Upper lobe of right lung (tissue), 1 donor: ENCODE measurements at places on chromosomes 1 and 21.
A peak's percentile ranks its signal among the peaks of the same experiment; 100 is the strongest.

GRCh38 chr21:43762303-43763128, 13.6 kb downstream of the CSTB start:
- no peak for DNase-seq
- H3K36me3 ChIP-seq, result peaks cover 31% of the 10 kb centered on the region
- H3K4me1 ChIP-seq, result peaks cover 8% of the 10 kb centered on the region
- H3K4me3 ChIP-seq, result no peak overlapping the region
- no peaks in the 10 kb centered on the region for H3K27me3 ChIP-seq

- DNase-seq, result no peak
- no peaks in the 10 kb centered on the region for H3K36me3 ChIP-seq
- no peak overlapping the region for H3K4me3 ChIP-seq
Observed at GRCh38 chr1:98940722-98941079, 64.0 kb downstream of the PLPPR5 start.

- H3K4me1 ChIP-seq, result peaks cover 21% of the 10 kb centered on the region
- H3K27ac ChIP-seq, result peak overlapping the region; percentile 85
- no peaks in the 10 kb centered on the region for H3K36me3 ChIP-seq
- peak overlapping the region; percentile 56 for H3K4me3 ChIP-seq
- peaks cover 4% of the 10 kb centered on the region for H3K27me3 ChIP-seq
- peak; percentile 82 for DNase-seq
Observed at GRCh38 chr1:41382480-41383090, 21.4 kb downstream of the FOXO6 start.

- no peak overlapping the region for H3K27ac ChIP-seq
- DNase-seq, result no peak
- no peaks in the 10 kb centered on the region for H3K27me3 ChIP-seq
- peaks cover 39% of the 10 kb centered on the region for H3K4me1 ChIP-seq
- H3K4me3 ChIP-seq, result no peak overlapping the region
Observed at GRCh38 chr1:232575763-232576040, 54.2 kb downstream of the SIPA1L2 start.

- H3K4me3 ChIP-seq, result no peak overlapping the region
- DNase-seq, result no peak
- H3K36me3 ChIP-seq, result no peaks in the 10 kb centered on the region
- H3K27me3 ChIP-seq, result no peaks in the 10 kb centered on the region
- H3K4me1 ChIP-seq, result peaks cover 27% of the 10 kb centered on the region
Observed at GRCh38 chr1:40699787-40700186, 8.3 kb downstream of the NFYC start.

DNA sequence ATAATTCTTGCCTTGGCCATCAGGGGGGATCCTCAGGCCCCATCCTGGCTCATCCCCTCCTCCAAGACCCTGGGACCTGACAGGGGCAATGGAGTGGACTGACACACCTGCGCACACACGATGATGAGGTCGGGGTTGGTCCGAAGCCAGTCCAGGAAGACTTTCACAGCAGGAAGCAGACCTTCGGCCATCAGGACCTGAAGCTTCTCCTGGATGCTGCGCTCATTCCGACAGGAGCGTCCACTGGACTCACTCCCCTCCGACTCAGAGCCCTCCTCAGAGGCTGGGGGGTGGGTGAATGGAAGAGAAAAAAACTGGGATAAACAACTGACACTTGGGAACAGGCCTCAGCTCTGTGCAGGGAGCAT, 15.4 kb upstream of the PAQR6 start:
- DNase-seq, result no peak
- H3K4me1 ChIP-seq, result no peaks in the 10 kb centered on the region
- H3K4me3 ChIP-seq, result no peak overlapping the region
- H3K27ac ChIP-seq, result no peak overlapping the region

DNA sequence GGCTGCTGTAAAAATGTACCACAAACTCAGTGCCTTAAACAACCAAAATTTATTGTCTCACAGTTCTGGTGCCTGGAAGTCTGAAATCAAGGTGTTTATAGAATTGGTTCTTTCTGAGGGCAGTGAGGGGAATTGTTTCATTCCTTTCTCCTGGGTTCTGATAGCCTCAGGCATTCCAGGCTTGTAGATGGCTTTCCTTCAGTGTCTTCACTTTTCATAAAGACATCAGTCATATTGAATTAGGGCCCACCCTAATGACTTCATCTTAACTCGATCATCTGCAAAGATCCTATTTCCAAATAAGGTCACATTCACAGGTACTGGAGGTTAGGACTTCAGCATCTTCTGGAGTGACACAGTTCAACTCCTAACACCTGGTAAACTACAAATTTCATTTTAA, 15.0 kb downstream of the CDKN2C start:
- H3K27me3 ChIP-seq, result peaks cover 6% of the 10 kb centered on the region
- no peak overlapping the region for H3K27ac ChIP-seq
- no peaks in the 10 kb centered on the region for H3K4me1 ChIP-seq
- H3K4me3 ChIP-seq, result no peak overlapping the region

- H3K27ac ChIP-seq, result no peak overlapping the region
- H3K4me3 ChIP-seq, result no peak overlapping the region
- no peak for DNase-seq
- no peaks in the 10 kb centered on the region for H3K4me1 ChIP-seq
Observed at GRCh38 chr21:44556879-44557278, 1.7 kb downstream of the KRTAP10-3 start.

- no peaks in the 10 kb centered on the region for H3K27me3 ChIP-seq
- DNase-seq, result no peak
- no peak overlapping the region for H3K4me3 ChIP-seq
- no peaks in the 10 kb centered on the region for H3K36me3 ChIP-seq
Observed at GRCh38 chr1:181185461-181185860, 97.0 kb downstream of the IER5 start.

DNA sequence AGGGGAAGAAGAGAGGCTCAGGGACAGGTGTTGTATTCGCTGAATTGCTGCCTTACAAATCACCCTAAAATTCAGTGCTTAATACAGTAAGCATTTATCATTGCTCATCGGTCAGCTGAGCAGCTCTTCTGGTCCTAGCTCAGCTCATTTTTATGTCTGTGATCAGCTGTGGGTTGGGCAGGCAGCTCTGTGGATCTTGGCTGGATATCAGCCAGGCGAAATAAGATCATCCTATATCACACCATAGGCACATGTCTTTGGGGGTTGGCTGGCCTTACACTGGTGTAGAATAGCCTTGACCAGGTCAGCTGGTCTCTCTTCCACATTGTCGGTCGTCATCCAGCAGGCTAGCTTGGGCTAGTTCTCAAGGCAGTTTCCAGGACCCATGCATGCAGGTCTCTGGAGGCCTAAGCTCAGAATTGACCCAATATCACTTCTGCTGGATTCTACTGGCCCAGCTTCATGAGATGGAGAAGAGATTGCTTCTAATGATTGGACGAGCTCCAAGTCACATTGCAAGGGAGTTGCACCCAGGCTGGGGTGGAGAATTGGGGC, 448.6 kb downstream of the KIF26B start:
- H3K4me1 ChIP-seq, result peaks cover 6% of the 10 kb centered on the region
- no peaks in the 10 kb centered on the region for H3K27me3 ChIP-seq
- H3K36me3 ChIP-seq, result no peaks in the 10 kb centered on the region
- H3K27ac ChIP-seq, result no peak overlapping the region

DNA sequence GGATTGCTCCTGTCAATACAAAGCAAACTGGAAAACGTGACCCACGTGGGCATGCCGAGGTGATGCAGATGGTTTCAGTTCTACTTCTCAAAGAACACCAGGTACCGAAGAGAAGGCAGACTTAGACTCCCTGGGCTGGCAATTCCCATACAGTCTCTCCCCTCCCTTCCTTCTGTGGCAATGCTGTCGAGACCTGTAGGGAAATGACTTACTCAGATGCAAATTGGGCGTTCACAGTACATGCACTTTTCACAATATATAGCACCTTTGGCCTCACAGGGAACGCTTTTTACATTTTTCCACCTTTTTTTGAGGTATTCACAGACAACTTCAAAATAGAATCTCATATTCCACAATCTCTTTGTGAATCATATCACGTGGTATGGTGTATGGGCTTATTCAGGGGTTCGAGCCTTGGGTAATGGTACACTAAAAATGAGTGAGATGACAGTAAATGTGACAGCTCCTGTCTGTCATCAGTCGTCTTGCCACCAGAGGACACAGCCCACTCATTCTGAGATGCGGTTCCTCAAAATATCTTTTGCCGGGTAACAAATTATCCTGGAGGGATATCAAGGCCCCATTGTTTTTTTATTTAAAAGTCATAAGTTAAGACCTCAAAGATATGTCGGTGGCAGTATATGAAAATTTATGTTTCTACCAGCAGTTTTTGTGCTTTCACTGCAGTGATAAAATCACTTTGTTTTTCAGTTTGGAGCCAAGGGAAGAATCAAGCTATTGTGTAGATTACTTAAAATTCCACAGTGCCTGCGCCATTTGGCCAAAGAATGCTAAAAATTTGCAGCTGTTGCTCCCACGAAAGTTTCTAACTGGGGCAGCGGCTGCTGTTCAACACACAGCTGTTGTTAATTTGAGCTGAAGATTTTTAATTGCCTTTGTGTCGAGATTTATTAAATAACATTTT, 168.4 kb downstream of the ZZZ3 start:
- H3K36me3 ChIP-seq, result no peaks in the 10 kb centered on the region
- no peak overlapping the region for H3K4me3 ChIP-seq
- H3K27ac ChIP-seq, result peak overlapping the region; percentile 2
- peaks cover 9% of the 10 kb centered on the region for H3K4me1 ChIP-seq
- H3K27me3 ChIP-seq, result no peaks in the 10 kb centered on the region

DNA sequence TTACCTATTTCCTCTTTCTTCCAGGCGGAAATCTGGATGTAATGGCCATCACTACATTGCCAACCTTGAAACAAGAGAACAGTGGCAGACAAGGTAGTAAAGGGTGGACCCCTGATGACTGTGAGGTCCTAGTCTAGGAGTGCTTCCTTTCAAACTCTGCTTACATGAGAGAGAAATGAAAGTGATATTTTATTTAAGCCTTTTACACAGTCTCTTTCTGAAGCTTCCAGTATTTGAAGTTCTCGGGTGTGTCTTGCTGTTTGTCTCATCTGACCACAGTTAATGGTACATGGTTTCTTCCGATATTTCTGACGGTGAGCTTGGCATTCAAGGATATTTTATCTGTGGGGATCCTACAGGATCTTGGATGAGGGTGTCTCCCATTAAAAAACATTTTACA, 215.2 kb downstream of the SLC45A1 start:
- no peak overlapping the region for H3K4me3 ChIP-seq
- H3K36me3 ChIP-seq, result no peaks in the 10 kb centered on the region
- H3K27ac ChIP-seq, result no peak overlapping the region

GRCh38 chr1:246815693-246816270, 91.6 kb downstream of the SCCPDH start:
- no peak for DNase-seq
- H3K4me1 ChIP-seq, result no peaks in the 10 kb centered on the region
- H3K27me3 ChIP-seq, result no peaks in the 10 kb centered on the region
- H3K4me3 ChIP-seq, result no peak overlapping the region
- no peak overlapping the region for H3K27ac ChIP-seq

DNA sequence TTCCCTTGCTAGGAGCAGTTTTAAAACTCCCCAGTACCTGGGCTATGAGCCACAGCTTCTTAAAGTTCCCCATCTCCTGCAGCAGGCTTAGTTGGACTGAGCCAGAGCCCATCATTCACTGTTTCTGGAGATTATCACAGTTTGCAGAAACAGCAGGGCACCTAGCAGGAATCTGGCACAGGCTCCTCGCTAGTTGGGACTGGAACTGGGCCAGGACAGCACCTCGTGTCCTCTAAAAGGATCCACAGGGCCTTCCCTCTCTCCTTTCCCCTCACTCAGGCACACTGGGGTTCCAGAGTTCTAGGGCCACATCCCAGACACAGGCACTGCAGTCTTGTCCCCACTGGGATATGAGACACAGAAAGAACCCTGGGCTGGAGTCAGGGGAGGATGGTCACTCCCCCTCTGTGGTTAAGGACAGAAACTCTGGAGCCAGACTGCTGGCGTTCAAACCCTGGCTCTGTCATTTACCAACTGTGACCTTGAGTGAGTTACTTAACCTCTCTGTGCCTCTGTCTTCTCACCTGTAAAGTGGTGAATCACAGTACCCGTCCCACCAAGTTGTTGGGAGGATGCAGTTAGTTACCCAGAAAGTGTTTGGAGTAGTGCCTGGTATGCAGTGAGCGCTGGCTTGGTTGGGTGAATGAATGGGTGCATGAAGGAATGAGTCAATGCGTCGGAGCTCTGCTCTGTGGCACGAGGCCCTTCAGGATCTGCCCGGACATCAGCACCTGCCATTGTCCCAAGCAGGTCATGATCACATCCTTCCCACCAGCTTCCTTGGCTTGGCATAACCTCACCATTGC, 18.8 kb upstream of the ECE1 start:
- no peaks in the 10 kb centered on the region for H3K27me3 ChIP-seq
- H3K27ac ChIP-seq, result no peak overlapping the region
- peaks cover 9% of the 10 kb centered on the region for H3K4me1 ChIP-seq
- no peaks in the 10 kb centered on the region for H3K36me3 ChIP-seq
- DNase-seq, result no peak

DNA sequence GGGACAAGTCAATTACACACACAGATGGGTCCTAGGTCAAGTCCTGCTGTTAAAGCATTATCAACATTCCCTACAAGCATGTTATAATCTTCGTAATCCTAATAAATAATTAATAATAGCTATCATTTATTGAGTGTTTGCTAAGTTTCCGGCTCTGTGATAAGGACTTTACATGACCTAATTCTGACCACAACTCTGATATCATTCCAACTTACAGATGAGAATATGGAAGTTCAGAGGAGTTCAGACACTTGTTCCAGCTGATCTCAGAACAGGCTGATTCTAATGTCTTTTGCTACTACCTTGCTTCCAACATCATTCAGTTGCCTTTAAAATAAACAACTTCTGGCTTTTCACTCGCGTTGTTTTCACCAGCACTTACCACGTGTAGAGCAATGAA, 770.1 kb upstream of the CXADR start:
- H3K4me1 ChIP-seq, result no peaks in the 10 kb centered on the region
- H3K4me3 ChIP-seq, result no peak overlapping the region
- H3K36me3 ChIP-seq, result no peaks in the 10 kb centered on the region
- H3K27me3 ChIP-seq, result no peaks in the 10 kb centered on the region
- DNase-seq, result no peak

DNA sequence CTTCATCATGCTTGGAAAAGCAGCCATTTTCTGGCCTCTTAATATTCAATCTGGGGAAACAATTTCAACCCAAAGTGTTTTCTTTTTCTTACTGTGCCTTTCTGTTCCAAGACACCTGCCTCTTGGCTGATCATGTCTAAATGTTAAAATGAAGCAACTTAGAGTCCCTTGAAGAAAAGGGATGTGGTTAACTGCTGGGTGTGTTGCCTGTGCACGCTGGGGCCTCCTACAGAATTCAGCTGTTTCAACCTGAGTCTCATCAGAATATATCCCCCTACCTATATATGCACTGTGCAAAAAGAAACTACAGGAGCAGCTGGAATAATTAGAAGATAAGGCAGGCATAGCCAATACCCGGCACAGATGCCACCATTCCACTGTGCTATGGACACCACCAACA, 222.0 kb downstream of the OMA1 start:
- H3K4me3 ChIP-seq, result no peak overlapping the region
- H3K27me3 ChIP-seq, result no peaks in the 10 kb centered on the region
- no peaks in the 10 kb centered on the region for H3K36me3 ChIP-seq
- H3K4me1 ChIP-seq, result no peaks in the 10 kb centered on the region

GRCh38 chr1:23436520-23437354, 12.2 kb upstream of the TCEA3 start:
- no peaks in the 10 kb centered on the region for H3K4me1 ChIP-seq
- peak overlapping the region; percentile 55 for H3K27ac ChIP-seq
- peak; percentile 87 for DNase-seq
- no peak overlapping the region for H3K4me3 ChIP-seq
